ENCODE measurements at places on chromosomes 6 and 20. TPM values are rescaled to one million over a fixed set of nuclear protein-coding genes. Genes with fewer than 3 reads are reported as not detected.

DNA sequence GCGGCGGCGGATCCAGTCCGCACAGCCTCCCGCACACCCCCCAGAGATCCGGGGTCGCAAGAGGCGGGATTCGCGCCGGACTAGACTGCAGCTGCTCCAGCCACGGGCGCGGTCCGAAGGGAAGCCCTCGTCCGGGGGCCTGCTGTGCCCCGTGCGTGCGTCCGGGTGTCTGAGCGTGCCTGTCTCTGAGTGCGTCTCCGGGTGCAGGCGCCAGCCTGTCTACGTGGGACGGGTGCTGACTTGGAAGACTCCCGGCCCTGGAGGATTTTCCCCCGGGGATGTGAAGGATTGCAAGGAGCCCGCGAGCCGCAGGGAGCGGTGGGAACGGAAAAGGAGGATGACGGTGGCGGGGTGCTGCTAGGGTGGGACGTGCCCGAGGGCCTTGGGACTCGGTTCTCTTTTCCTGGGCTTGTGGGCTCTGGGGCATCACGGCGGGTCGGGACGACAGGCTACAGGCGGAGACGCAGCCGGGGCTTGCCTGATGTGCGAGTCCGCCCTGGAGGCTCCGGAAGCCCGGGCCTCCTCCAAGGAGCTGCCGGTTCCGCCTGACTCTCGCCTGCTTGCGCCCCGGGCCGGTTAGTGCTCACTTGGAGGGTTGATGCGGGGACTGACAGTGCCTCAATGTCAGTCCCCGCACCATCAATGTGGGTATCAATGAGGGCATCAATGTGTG, 5.7 kb downstream of the MAFB start:
- DNase-seq = no peak

GRCh38 chr6:105940990-105941389, 145.1 kb upstream of the PRDM1 start:
- no peak for DNase-seq

GRCh38 chr6:107607116-107607515, 117.2 kb downstream of the SOBP start:
- no peak for DNase-seq

The GCNT2 gene
- 13.4 TPM for total RNA-seq

DNA sequence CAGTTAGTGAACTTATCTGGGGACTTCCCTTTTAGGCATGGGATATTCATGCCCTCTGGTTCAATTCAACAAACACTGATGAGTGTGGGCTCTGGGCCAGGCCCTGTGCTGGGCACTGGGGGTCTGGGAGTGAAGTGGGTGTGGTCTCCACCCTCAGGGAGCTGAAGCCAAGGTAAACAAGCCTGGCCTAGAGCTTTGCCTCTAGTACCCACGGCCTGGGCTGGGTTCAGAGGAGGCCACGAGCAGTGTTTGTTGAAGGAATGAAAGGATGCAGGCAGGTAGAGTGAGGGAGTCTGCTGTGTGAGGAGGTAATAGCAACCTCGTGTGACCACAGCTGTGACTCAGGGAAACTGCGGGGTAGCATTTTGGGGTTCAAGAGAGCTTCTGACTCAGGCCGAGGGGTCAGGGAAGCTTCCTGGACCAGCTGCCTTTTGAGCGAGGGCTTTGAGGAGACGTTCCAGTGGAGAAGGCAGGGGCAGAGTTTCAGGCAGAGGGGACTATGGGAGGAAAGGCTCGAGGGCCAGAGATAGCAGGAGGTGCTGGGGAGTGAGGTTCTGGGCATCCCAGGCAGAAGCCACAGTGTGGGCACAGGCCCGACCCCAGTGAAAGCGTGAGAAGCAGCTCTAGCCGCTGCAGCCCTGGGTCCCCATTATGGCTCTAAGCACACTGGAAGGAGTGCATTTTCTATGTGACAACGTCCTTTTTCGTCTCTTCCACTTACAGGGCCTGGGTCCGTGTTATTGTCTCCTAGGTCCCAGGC, 5.6 kb downstream of the MYLK2 start:
- DNase-seq = no peak

- no peak for DNase-seq
These were observed 406.5 kb downstream of the MAFB start for GRCh38 chr20:40282541-40282940.

The ASIP gene
- 0.96 TPM for total RNA-seq

- DNase-seq = no peak
These were observed 77.7 kb upstream of the OLIG3 start for GRCh38 chr6:137571854-137572253.

The PTCRA gene
- not detected for total RNA-seq

The BTNL2 gene
- not detected for total RNA-seq

- no peak for DNase-seq
These were observed 9.1 kb downstream of the ANKRD60 start for GRCh38 chr20:58219342-58219700.

GRCh38 chr6:5325173-5325572, 63.9 kb downstream of the FARS2 start:
- no peak for DNase-seq

DNA sequence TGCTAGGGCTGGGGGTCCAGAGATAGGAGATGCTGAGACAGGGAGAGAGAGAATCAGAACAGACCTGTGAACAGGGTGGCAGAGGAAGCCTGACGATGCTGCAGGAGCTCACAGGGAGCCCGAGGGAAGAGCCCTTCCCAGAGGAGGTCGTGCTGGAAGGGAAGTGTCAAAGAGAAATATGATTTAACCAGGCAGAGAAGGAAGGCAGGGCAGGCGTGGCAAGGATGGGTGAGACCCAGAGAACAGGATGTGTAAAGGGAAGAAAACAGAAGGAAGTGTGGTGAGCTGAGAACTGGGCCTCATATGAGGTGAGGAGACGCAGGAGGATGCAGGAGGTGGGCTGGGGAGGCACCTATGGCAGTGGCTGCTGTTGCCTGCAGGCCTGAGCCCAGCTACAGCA, 105.6 kb downstream of the ZDHHC14 start:
- no peak for DNase-seq

DNA sequence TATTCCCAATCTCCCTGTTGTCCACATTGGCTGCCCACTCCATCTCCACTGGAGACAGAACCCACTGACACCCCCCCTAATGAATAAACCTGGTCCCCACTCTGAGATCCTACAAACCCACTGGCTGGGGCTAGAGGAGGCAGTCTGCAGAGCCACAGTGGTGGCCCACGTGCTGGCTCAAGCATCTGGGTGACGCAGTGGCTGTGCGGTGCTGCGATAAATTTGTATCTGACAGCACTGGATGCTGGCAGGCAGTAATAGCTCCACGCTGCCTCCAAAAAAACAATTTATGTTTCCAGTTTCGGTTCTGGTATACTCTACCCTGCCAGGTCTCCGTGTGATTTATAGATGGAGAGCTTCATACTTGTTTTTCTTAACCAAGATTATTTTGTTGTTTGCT, 87.1 kb upstream of the SYNDIG1 start:
- DNase-seq = no peak

DNA sequence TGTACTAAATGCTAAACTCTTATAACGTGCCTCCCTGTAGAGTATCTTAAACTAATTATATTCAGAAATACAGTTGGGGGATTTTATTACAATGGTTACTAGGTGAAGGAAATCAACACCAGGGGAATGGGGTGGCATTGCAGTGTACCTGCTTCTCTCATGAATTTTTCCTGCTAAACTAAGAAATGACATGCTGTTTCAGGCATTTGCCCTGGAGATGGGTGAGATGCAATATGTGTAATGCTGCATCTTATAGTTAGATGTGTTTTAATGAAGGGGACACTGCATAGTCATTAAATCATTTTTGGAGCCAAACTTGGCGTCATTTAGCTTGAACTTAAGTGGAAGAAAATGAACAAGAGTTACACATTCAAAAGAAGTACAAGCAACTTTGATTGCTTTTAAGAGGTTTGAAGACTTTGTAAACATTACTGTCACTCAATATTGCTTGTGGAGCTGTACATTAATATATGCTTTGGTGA, 4.3 kb downstream of the EYA4 start:
- DNase-seq = no peak

GRCh38 chr6:150876598-150876997, 11.1 kb downstream of the MTHFD1L start:
- peak; percentile 75 for DNase-seq

The NOTCH4 gene
- 23.8 TPM for total RNA-seq

DNA sequence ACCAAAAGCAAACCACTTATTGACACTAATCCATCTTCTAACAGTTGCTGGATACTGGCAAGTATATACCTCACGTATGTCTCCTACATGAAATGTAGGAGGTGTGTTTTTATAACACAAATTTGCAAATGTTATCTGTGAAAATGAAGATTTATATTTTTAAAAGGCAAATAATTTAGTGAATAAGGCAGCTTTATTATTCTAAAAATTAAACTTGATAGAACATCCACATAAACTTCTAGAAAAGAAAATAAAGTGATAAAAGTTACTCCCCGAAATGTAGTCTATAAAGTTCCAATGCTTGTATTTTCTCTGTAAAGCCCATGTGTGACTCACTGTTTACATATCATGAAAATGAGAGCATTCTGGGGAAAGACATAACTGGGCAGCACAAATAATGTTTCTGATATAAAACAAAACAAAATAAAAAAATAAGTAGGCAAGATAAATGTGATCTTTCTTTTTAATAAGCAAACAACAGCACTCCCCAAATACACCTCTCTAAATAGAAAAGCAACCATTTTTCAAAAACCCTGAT, 84.4 kb downstream of the MAP7 start:
- no peak for DNase-seq

The FAM110A gene
- total RNA-seq = 18.9 TPM

- peak; percentile 73 for DNase-seq
These were observed 18.0 kb downstream of the TUBB2A start for GRCh38 chr6:3139090-3139903.

- DNase-seq = no peak
These were observed 52.7 kb downstream of the UNC5CL start for GRCh38 chr6:40986364-40986763.

DNA sequence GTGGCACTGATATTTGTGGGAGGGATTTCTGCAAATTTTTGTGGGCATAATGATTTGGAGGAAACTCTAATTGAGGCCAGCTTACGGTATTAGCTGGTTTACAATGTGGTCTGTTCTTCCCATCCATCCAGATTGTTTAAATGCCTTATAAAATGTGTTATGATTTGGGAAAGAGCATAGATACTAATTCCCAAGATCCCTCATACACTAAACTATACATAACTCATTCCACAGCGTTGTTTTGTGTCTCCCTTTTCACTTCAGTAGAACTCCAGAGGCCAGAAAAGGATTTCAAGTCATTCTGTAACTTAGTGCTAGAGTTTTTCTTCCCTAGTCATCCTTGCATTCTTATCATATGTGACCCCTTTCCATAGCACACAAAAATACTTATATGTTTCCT, 292.6 kb upstream of the NT5E start:
- DNase-seq = no peak

DNA sequence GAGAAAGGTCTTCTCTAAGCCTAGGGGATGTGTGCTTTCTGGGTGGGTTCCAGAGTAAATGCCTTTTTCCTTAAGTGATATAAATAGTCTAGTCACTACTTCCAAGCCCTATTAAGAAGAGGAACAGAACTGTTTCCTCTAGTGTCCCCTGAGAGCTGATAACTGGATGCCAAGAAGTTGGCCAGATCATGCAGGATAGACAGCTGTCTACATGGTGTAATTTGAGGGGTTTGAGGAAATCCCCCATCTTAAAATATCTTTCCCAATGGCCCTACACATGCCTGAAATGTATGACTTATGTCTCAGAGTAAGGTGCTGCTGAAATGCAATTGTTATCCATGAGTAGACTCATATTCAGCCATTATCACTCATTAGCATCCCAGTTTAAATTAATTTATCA, 20.2 kb upstream of the PIM1 start:
- no peak for DNase-seq

The HIVEP2 gene
- total RNA-seq = 25.0 TPM

The AVP gene
- not detected for total RNA-seq

- DNase-seq = no peak
These were observed 56.0 kb downstream of the TENT5A start for GRCh38 chr6:81696524-81696923.

- DNase-seq = no peak
These were observed 88.6 kb downstream of the OPRM1 start for GRCh38 chr6:154127657-154128056.

GRCh38 chr20:15077733-15078250, 740.4 kb upstream of the FLRT3 start:
- DNase-seq = no peak

The MOG gene
- total RNA-seq = not detected

DNA sequence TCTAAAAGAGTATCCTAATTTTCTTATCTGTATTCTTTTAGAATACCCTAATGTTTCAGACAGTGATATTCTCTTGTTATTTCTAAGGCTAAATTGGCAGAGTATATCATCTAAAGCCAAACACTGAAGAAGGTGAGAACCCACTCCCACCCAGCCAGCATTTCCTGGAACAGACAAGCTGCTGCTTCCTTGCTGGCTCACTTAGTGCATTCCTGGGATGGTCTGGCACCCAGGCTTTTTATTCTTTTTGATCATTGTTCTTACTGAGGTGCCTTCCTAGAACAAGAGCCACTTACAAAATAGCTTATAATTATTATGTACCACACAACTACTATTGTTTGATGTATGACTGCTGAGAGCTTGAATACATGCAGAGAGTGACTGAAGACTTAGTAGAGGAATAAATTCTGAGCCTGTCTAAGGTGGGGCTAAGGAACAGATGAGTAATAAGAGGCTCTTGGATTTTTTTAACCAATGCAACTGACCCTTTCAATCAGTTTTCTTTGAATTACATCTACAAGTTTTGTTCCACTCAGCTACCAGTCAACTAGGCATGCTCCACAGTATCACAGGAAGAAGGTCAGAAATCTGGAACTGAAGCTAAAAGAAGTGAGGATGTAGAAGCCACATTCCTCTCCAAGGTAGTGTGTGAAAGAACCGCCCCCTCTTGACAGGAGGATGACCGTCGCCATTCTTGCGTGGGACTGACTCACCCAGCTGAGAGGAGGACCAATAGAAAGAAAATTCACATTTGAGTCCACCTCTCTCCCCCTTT, 30.1 kb downstream of the PRPH2 start:
- DNase-seq = no peak

- DNase-seq = no peak
These were observed 71.7 kb downstream of the ASXL1 start for GRCh38 chr20:32429745-32430360.

GRCh38 chr6:111550953-111551352, 54.7 kb downstream of the TRAF3IP2 start:
- no peak for DNase-seq

- no peak for DNase-seq
These were observed 11.5 kb downstream of the ATXN1 start for GRCh38 chr6:16749516-16750485.
